ENCODE measurements at places on chromosomes 3 and 15.

DNA sequence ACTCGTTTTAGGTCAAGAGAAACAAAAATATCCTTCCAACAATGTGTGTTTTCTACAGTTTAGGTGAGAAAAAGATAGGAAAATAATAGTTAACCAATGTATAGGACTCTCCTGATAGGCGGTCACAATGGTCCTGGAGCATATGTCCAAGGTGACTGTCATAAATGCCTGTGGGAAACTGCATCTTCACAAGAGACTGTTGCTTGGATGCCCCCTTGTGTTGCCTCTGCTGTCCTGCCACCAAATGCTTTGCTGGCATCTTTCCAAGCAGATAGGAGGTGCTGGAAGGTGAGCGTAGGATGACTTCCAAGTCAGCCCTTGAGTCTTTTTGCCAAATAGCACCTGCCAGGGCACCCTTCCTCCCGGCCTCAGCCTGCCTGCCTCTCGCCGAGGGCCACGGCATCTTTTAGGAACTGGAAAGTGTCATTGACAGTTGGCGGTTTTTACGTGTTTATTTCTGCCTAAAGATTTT is 24.1 kb upstream of the SACM1L start:
- peak; percentile 82 for DNase-seq

- DNase-seq: peak; percentile 85
Measured at GRCh38 chr3:101518421-101518871, 5.4 kb upstream of the SENP7 start.

GRCh38 chr3:170802164-170803151 is 67.5 kb downstream of the RPL22L1 start:
- no peak for DNase-seq

GRCh38 chr3:156675830-156676767 is 1.7 kb downstream of the TIPARP start:
- peak; percentile 62 for DNase-seq

DNA sequence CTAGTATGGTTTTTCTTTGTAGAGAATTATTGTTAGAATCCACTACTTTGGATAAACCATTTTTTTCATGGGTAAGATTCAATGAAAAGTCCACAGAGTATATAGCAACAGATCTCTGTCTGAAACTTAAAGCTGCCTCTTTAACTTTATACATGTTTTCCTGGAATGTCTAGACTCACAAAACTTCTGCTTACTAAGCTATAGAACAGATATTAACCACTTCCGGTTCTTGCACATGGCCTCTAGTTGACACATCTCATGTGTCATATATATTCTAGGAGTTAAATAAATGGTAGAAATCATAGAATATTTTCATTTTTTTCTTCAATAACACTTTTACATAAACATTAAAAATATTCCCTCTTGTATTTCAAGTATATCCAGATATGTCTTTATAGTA is 1693.9 kb downstream of the SI start:
- no peak for DNase-seq

GRCh38 chr15:59200560-59200959 is 6.1 kb upstream of the LDHAL6B start:
- no peak for DNase-seq

DNA sequence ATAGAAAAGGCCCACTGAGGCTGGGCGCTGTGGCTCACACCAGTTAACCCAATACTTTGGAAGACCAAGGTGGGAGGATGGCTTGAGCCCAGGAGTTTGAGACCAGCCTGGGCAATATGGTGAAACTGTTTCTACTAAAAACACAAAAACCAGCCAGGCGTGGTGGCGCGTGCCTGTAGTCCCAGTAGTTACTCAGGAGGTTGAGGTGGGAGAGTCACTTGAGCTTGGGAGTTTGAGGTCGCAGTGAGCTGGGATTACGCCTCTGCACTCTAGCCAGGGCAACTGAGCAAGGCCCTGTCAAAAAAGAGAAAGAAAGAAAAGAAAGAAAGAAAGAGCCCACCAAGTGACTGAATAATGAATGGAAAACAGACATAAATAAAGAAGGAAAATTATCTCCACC is 32.0 kb downstream of the TAMM41 start:
- DNase-seq: no peak
